ENCODE measurements at places on chromosomes 4 and X.

- no peak for DNase-seq
Observed at GRCh38 chrX:17417372-17417771, 42.4 kb downstream of the NHS start.

DNA sequence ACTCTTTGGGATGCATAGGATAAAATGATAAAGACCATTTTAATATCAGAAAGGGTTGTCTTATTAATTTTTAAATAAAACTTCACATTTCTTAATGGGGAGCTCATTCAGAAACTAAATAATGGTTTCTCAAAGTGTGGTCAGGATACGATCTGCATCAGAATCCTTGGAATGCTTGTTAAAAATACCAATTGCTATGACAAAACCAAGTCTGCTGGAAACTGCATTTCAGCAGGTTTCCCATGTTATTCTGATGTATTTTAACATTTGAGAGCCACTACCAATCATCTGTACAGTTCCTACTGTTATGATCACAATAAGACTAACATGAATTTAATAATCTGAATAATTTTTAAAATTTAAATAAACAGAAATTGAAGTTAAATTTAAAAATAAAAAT lies 115.1 kb downstream of the SOWAHB start:
- no peak for DNase-seq

- no peak for DNase-seq
Observed at GRCh38 chr4:38491854-38492478, 172.0 kb upstream of the KLF3 start.

DNA sequence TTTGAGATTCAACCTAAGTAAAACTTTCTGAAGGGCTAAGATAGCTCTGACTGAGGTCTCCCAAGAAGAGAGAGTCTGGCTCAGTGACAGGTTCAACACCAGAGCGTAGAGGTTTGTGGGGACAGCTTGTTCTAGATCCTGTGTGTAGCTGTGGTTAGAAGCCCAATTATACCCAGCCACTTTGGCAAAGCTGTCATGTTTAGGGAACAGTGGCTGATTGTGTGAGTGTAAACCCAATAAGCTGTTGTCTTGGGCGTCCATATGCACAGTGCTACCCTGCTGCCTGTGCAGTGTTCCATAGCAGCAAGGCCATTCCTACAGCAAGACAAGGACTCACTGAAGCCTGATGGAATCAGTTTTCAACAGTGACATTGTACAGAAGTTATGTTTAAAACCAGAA lies 11.2 kb upstream of the SCRG1 start:
- no peak for DNase-seq

DNA sequence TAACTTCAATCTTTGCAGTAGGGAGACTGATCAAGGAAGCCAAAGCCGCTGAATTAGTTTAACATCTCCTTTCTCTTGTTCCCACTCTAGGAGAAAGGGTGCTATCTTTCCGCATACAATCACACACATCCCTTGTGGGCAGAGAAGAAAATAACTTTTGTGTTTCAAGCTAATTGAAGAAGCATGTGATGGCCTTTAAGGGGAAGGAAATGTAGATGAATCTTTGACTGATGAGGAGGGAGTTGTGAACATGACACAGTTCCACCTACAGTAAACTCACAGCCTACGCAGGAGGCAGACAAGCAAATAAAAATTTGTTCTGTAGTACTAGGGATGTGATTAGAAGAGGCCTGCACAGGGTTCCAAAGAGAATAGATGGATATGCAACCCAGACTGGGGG lies 14.7 kb upstream of the SPATA4 start:
- no peak for DNase-seq

- DNase-seq, result no peak
Observed at GRCh38 chrX:134158821-134159512, 78.0 kb upstream of the CCDC160 start.

- DNase-seq, result no peak
Observed at GRCh38 chr4:43932448-43932847, 516.2 kb downstream of the KCTD8 start.

DNA sequence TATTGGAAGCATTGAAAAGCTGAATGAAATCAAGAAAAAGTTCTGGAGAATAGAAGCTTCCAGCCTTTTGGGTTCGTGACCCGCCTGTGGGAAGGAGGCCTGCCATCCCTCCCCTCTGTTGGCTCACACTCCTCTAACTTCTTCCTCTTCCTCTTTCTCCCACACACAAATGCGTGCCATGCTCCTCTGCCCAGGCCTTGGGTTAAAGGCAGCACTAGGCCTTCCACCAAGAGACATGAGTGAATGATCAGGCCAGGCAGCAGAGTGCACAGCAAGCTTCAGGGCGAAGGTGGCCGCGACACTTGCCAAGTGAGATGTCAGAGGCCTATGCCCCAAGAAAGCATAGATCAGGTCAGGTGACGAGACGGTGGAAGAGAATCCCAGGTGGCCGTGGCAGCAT lies 38.4 kb downstream of the FAM193A start:
- no peak for DNase-seq

GRCh38 chr4:140084385-140084784 lies 69.6 kb downstream of the MAML3 start:
- no peak for DNase-seq

DNA sequence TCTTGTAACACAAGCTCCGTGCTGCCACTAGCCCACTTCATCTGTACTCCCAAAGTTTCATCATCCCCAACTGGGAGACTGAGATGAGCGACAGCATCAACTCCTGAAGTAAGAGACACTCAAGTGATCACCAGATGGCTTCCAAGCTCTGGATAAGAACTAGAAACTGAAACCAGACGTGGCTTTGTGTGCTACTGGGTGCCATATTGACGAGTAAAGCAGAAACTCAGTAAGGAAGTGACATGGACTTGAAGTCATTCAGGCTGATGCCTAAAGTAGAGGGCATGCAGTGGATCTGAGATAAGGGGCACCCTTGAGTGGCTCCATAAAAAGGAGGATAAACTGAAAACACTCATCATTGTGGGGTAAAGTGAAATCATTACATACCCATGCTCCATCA lies 72.4 kb downstream of the PCYT1B start:
- no peak for DNase-seq

DNA sequence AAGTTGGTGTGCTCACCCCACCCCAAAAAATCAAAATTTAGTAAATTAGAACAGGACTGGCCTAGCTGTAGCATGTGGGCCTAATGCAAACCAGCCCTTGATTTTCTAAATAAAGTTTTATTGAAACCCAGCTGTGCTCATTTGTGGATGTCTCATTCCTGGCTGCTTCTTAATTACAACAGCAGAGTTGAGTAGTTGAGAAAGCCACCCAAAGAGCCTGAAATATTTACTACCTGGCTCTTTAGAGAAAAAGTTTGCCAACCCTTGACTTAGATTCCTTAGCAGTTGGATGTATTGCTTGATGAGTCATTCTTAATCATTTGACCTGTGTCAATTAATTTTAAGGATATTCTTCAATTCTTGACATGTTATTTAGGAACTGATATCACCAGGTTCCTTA lies 168.3 kb upstream of the PUDP start:
- no peak for DNase-seq

- no peak for DNase-seq
Observed at GRCh38 chr4:69056150-69056549, 40.1 kb upstream of the UGT2B7 start.

DNA sequence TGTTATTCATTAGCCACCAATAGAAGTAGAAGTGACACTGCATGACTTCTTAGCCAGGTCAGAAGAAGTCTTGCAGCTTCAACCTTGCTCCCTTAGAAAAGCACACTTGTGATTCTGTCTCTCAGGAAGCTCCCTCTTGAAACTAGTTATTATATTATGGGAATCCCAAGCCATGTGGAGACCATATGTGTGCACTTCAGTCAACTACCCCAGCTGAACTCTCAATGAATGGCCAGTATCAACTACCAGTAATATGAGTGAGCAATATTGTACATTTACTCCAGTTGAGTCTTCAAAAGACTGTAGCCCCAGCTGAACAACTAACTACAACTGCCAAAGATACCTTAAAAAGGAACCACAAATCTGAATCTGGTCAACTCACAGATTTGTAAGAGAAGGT lies 77.1 kb upstream of the GABRA3 start:
- no peak for DNase-seq

DNA sequence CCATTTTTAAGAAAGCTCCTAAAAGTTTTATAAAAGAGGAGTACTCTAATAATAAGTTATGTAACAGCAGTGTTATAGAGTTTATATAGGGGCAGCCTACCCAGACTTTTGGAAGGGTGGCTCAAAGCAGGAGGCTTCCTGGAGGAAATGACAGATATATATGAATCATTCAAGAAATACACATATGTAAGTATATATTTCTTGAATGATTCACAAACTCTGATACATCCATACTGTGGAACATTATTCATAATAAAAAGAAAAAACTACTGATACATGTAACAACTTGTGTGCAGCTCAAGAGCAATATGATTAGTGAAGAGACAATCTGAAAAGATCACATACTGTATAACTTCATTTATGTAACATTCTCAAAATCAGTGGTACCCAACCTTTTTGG lies 166.2 kb downstream of the WDFY3 start:
- DNase-seq, result no peak

DNA sequence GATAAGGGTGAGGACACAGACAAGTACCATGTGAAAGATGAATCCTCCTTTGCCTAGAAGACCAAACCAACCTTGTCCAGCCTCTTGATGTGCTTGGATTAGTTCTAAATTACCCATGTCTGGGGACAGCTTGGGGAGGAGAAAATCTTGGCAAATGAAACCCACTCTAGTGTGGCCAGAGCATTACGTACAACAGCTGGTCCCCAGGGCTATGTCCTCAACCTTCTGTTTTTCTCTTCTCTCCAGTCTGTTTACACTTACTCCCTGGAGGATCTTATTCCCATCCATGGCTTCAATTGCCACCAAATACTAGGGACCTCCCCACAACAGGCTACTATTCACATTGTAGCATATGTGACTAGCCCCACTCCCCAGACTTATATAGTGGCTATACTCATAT lies 384.5 kb downstream of the OPHN1 start:
- no peak for DNase-seq

- DNase-seq, result no peak
Observed at GRCh38 chr4:151950993-151951670, 190.3 kb upstream of the GATB start.

DNA sequence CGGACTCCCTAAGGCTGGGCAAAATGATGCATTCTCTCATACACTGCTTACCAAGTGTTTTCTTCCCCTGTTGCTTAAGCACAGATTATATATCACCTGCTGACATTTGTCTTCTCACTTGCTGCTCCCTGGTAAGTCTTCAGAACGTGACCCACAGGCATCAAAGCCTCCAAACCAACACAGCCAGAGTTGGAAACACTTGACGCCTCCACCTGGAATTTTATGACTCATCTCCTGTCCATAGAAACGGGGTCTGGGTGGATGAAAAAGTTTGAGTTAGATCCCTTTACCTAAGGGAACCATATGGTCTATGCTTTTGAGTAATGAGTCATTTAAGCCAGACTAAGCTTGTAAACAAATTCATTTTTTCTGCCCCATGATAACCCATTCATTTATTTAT lies 251.6 kb downstream of the USP46 start:
- no peak for DNase-seq

- DNase-seq, result no peak
Observed at GRCh38 chrX:128460835-128461234, 408.6 kb upstream of the ACTRT1 start.

DNA sequence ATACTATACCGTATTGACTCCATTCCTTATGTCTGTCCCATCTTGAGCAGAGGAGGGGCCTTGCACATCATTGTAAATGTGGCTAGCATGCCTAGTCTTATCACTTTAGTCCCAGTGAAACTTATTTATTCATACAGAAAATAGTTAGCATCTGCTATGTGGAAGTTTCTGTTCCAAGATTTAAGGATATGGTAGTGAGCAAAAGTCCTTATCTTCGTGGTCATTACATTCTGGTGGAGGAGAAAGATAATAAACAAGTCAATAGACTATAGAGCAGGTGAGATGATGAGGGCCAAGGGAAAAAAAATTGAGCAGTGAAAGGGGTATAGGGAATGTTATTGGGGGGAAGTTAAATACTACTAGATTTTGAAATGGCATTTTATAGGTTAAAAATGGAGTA lies 63.4 kb upstream of the PRRG3 start:
- no peak for DNase-seq

DNA sequence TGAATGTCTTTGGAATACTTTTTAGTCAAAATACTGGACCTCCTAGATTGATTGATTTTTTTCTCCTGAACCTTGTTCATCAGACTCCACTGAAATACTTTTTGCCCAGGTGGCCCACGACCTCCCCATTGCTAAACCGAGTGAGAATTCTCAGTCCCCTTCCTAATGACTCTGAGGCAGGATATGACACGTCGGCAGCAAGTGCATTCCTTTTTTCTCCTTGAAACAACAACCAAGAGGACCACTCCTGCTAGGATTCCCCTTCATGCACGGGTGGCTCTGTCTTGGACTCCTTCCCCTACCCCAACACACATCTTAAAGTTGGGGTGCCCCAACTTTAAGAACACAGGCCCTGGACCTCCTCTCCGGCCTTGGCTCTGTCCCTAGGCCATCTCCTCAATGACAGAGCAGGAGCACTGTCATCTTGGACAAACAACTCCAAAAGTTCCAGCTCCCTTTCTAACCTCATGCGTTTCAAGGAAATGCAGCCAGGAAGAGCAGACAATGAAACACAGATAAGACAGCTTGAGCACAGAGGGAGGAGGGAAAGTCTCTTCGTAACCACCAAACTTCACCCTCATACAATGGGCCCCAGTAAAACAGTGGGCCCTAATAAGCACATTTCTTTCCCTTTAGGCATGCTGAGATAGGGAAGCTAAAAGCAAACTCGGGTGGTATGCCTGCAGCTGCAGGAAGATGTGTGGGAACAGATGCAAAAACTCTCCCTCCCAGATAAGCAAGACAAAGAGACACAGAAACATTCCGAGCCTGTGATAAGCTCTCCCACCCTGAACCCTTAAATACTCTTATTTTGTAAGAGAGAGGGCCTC lies 33.9 kb downstream of the ZBTB49 start:
- DNase-seq, result no peak

GRCh38 chr4:173516621-173517524 lies 13.2 kb downstream of the HAND2 start:
- DNase-seq, result no peak

GRCh38 chr4:156778093-156778492 lies 193.5 kb downstream of the PDGFC start:
- DNase-seq, result no peak

DNA sequence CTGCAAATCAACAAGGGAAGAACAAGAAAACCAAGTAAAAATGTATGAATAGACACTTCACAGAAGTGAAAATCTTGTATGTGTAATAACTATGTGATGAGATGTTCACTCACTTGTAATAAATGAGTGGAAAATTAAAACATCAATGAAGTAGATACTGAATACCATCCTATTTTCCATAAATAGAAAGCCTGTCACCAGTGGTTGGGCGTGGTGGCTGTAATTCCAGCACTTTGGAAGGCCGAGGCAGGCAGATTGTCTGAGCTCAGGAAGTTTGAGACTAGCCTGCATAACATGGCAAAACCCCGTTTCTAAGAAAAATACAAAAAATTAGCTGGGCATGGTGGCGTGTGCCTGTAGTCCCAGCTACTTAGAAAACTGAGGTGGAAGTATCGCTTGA lies 53.5 kb upstream of the SOD3 start:
- no peak for DNase-seq

DNA sequence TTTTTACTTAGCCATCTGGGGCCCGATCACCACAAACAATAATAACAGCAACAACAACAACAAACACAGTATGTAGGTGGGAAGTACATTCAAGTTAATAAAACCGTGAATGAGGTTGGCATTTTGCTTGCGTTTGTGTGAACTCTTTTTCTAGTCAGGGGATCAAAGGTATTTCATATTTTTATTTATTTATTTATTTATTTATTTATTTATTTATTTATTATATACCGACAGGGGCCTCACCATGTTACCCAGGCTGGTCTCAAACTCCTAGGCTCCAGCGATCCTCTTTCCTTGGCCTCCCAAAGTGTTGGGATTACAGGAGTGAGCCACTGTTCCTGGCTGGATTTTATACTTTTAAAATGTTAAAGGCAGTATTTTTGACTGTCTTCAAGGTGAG lies 325.4 kb downstream of the RAPGEF2 start:
- DNase-seq, result no peak
